ENCODE measurements at places on chromosomes 3 and 15. TPM values are rescaled to one million over a fixed set of nuclear protein-coding genes. Genes with fewer than 3 reads are reported as not detected.
A peak's percentile ranks its signal among the peaks of the same experiment; 100 is the strongest.

DNA sequence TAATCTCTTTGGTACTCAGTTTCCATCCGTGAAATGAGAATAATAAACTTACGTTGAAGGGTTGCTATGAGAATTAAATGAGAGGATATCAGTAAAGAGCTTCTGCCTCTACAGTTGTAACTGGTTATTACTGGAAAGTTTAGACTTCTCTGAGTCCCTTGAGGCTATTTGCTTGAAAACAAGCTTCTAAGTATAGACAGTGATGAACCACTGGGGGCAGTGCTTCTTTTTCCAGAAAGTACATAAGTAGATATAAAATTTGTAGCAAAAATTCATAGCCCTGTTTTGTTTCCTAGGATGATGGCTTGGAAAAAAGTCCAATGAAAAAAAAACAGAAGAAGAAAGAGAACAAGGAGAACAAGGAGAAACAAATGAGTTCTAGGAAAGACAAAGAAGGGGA, 87.1 kb downstream of the RGMA start:
- H3K27ac ChIP-seq: no peak overlapping the region
- H3K4me3 ChIP-seq: no peak overlapping the region
- peaks cover 61% of the 10 kb centered on the region for H3K36me3 ChIP-seq
- DNase-seq: no peak

DNA sequence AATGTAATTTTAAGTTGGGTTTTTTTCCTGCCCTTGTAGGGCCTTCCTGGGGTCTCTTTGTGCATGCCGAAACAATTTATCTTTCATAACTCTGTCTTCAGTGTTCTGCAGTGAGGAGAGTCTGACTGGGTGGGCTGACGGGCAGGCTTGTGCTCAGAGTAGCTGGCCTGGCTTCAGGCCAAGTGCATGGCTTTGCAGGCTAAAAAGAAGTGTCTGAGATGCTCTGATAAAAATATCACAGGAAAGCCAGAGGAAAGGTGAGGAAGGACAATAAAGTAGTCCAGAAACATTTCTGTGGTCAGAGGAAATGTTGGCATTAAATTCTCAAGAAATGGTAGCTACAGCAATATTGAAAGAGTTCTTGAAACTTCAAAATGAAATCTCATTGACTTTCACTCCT, 25.5 kb downstream of the ST3GAL6 start:
- no peak overlapping the region for H3K27ac ChIP-seq
- H3K27me3 ChIP-seq: no peaks in the 10 kb centered on the region
- H3K4me3 ChIP-seq: no peak overlapping the region
- peak; percentile 43 for DNase-seq
- H3K36me3 ChIP-seq: no peaks in the 10 kb centered on the region

DNA sequence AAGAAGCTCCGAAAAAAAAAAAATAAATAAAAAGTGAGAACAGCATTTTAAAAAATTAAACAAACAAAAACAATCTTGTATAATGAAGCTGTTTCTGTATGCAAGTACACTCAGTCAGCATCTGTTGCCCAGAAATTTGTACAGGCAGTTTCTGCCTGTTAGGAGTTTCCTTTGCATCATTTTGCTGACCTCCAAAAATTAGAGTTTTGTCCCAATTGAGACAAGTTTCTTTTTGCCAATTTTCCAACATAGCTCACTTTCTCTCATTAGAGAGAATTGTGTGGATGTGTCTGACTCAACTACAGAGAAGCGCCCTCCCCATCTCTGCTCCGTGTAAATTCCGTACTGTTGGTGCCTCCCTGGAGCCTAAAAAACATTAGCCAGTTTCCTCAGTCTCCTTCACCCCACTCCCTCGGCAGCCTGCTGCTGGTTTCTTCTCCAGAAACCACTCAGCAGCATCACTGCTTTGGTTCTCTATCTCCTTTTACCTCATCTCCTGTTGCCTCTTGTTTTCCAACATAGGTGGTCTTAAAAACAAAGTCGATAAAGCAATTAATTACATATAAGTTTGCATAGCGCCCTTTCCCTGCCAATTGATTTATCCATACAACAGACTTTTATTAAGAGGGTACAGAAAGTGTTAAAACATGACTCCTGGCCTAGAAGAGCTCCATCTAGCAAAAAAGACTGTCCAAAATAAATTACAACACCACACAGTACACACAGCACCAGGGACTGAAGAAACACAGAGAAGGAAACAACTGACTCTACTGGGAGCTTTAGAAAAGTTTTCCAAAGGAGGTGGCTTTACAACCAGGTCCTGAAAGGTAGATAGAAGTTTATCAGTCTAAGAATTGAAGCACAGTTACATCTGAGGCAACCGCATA, 286.7 kb downstream of the SHOX2 start:
- no peaks in the 10 kb centered on the region for H3K36me3 ChIP-seq
- no peak overlapping the region for H3K27ac ChIP-seq
- no peak for DNase-seq
- no peaks in the 10 kb centered on the region for H3K27me3 ChIP-seq
- no peaks in the 10 kb centered on the region for H3K4me1 ChIP-seq

DNA sequence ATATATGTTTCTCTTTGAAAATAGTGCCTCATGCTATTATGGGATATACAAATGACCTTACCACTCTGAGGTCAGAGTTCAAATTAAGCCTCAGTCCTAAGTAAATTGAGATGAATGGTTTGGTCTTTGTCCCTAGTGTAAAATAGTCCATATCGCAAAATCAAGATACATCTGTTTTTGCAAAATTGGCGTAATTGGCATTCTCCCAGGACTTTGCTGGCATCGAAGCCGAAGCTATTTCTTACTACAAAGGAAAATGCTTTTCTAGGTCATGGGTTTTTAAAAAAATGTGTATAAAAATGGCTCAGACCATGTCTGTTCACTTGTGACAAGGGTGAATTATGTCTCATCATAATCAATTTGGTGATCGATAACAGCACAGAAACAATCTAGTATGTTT, 25.9 kb downstream of the ROBO2 start:
- H3K27me3 ChIP-seq: no peaks in the 10 kb centered on the region
- H3K27ac ChIP-seq: no peak overlapping the region
- no peak overlapping the region for H3K4me3 ChIP-seq
- no peaks in the 10 kb centered on the region for H3K4me1 ChIP-seq
- no peaks in the 10 kb centered on the region for H3K36me3 ChIP-seq

DNA sequence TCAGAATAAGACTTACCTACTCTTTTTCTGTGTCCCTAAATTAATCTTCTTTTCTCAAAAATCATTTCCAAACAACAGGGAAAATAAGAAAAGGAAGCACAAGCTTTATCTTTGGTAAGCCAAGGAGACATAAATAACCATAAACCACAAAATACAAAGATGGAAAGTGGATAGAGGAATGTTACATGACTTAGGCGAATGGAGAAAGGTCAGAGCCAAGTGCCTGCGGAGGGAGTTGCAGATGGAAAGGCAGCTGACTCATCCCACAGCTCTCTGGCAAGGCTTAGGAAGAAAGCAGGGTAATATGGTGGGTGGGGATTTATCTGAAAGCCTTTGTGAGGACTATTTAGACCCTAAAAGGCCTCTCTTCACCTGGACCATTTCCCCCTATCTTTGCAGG, 72.8 kb downstream of the GALK2 start:
- no peak for DNase-seq
- no peaks in the 10 kb centered on the region for H3K4me1 ChIP-seq
- H3K27ac ChIP-seq: no peak overlapping the region
- peaks cover 6% of the 10 kb centered on the region for H3K36me3 ChIP-seq

GRCh38 chr3:135239615-135239884, 444.5 kb downstream of the EPHB1 start:
- no peaks in the 10 kb centered on the region for H3K4me1 ChIP-seq
- no peak for DNase-seq
- no peak overlapping the region for H3K27ac ChIP-seq
- H3K36me3 ChIP-seq: no peaks in the 10 kb centered on the region
- peaks cover 3% of the 10 kb centered on the region for H3K27me3 ChIP-seq

- no peaks in the 10 kb centered on the region for H3K27me3 ChIP-seq
- H3K4me3 ChIP-seq: no peak overlapping the region
- DNase-seq: no peak
- H3K36me3 ChIP-seq: no peaks in the 10 kb centered on the region
- H3K27ac ChIP-seq: no peak overlapping the region
Measured at GRCh38 chr15:71701808-71702207, 108.5 kb upstream of the NR2E3 start.

GRCh38 chr3:72032441-72033135, 247.6 kb upstream of the PROK2 start:
- no peak overlapping the region for H3K27ac ChIP-seq
- no peaks in the 10 kb centered on the region for H3K36me3 ChIP-seq
- H3K27me3 ChIP-seq: no peaks in the 10 kb centered on the region
- H3K4me1 ChIP-seq: no peaks in the 10 kb centered on the region
- no peak overlapping the region for H3K4me3 ChIP-seq
- DNase-seq: no peak

- peaks cover 3% of the 10 kb centered on the region for H3K27me3 ChIP-seq
- H3K27ac ChIP-seq: no peak overlapping the region
- DNase-seq: peak; percentile 76
- no peaks in the 10 kb centered on the region for H3K36me3 ChIP-seq
- H3K4me1 ChIP-seq: no peaks in the 10 kb centered on the region
Measured at GRCh38 chr3:147945968-147946519, 536.9 kb downstream of the ZIC1 start.

GRCh38 chr3:65582012-65582717, 456.6 kb downstream of the MAGI1 start:
- H3K27me3 ChIP-seq: no peaks in the 10 kb centered on the region
- no peaks in the 10 kb centered on the region for H3K4me1 ChIP-seq
- no peak overlapping the region for H3K27ac ChIP-seq
- no peak overlapping the region for H3K4me3 ChIP-seq
- DNase-seq: no peak

DNA sequence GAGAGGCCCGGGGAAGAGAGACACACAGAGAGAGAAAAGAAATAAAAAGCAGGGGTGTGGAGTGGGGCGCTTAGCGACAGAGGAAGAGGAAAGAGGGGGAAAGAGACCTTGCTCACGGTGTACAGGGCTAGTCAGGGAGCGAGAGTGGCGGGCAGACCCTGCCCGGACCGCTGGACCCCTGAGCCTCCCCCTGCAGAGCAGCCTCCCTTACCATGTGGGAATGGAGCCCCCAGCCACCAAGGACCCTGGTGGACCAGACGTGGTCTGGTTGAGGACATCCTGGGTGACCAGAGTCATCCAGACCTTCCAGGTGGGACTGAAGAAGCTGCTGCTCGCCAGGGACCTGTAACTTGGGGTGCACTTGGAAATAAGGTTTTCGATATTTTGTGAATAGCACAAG, 129.6 kb downstream of the CHSY1 start:
- no peaks in the 10 kb centered on the region for H3K27me3 ChIP-seq
- H3K4me3 ChIP-seq: no peak overlapping the region
- DNase-seq: no peak

DNA sequence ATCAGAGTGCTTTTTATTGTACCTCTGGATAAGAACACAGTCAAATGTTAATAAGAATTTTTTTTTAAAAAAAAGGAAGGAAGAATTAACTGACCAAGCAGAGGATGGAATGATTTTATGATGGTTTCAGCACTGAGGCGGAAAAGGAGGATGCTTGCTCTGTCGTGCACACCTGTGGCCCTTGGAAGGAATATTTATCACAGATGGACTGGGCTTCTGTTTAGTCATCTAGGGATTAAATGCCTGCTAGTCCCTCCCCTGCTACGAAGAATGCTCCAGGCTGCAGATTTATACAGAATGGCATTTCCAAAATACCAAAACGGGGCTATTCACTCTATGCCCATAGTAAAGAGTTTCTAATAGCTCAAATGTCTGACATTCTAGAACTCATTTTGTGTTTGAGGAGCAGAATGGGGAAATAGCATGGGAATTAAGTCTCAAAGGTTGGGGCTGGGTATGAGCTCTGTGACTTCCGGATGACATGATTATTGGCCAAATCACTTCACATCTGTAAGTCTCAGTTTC, 92.8 kb upstream of the BCL6 start:
- H3K4me3 ChIP-seq: no peak overlapping the region
- H3K4me1 ChIP-seq: no peaks in the 10 kb centered on the region
- H3K27me3 ChIP-seq: no peaks in the 10 kb centered on the region
- no peak for DNase-seq
- H3K27ac ChIP-seq: no peak overlapping the region

GRCh38 chr15:70238917-70239316, 141.2 kb upstream of the TLE3 start:
- no peak overlapping the region for H3K27ac ChIP-seq
- no peak overlapping the region for H3K4me3 ChIP-seq
- H3K27me3 ChIP-seq: no peaks in the 10 kb centered on the region
- no peaks in the 10 kb centered on the region for H3K4me1 ChIP-seq
- DNase-seq: no peak

GRCh38 chr3:114739627-114740026, 407.5 kb downstream of the ZBTB20 start:
- H3K4me1 ChIP-seq: no peaks in the 10 kb centered on the region
- no peak for DNase-seq
- no peak overlapping the region for H3K4me3 ChIP-seq
- H3K27me3 ChIP-seq: no peaks in the 10 kb centered on the region

DNA sequence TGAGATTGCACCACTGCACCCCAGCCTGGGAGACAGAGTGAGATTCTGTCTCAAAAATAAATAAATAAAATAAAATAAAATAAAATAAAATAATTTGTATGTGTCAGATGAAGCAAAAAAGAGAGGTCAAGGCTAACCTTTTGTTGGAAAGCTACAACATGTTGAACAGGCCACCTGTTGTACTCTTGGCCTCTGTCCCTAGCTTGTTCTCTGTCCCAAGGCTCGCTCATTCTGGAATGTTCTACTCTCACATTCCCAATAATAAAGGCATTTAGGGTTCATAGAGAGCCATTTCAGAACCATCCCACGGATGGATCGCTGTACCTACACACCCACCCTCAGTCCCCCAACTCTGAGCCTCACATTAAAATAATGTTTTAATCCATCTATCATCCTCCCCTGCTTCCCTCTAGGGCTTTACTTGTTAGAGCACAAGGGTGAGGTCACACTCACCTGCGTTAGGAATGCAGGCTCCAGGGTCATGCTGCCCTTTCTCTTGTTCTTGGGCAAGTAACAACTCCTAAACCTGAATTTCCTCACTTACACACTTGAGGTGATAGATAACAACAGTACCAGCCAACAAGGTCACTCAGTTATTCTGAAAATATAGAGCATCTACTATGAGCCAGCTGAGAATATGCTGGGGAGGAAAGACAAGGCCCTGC, 24.9 kb upstream of the KCTD6 start:
- H3K36me3 ChIP-seq: no peaks in the 10 kb centered on the region
- DNase-seq: no peak
- H3K27ac ChIP-seq: no peak overlapping the region
- no peak overlapping the region for H3K4me3 ChIP-seq

AMIGO3 gene
- total RNA-seq: not detected

SCAANT1 gene
- total RNA-seq: not detected

TMC3 gene
- 0.03 TPM for total RNA-seq

MAP6D1 gene
- 1.9 TPM for total RNA-seq

WDR93 gene
- total RNA-seq: 3.0 TPM

CFAP92 gene
- total RNA-seq: 4.9 TPM

ALAS1 gene
- 38.7 TPM for total RNA-seq

PLSCR4 gene
- 95.2 TPM for total RNA-seq

Measured in lung (tissue), 17 donors.